ENCODE measurements at places on chromosomes 7 and 10.
A peak's percentile ranks its signal among the peaks of the same experiment; 100 is the strongest.

DNA sequence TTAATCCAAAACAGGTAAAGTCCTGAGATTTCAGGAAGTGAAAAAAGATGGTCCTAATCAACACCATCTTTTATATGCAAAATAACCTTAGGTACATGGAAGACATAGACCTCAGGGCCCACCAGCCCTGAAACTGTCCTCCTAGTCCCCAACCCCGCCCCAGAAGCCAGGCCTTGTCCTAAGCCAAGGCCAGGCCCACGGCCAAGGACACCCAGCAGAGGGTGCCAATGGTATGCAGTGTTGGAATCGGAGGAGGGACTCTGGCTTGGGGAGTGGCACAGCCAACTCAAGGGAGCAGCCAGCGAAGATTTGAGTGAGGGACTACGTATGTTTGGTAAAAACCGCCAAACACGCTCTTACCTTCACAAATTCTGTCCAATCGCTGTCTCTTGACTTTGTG, 96.7 kb downstream of the ZRANB1 start:
- DNase-seq: no peak

DNA sequence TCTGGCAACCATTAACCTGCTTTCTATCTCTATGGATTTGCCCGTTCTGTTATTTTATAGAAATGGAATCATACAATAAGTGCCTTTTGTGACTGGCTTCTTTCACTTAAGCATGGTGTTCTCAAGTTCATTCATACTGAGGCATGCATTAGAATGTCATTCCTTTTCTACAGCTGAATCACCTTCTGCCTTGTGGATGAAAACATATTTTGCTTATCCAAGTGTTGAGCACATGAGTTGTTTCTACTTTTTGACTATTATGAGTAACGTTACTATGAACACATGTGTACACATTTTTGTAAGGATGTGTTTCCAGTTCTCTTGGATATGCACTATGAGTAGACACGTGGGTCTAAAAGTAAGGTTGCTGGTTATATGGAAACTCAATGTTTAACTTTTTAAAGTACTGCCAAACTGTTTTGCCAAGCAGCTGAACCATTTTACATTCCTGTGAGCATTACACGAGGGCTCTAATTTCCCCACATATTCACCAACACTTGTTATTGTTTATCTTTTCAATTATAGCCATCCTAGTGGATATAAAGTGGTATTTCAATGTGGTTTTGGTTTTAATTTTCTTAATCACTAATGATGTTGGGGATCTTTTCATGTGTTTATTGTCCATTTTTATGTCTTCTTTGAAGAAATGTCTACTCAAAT, 241.3 kb downstream of the FANK1 start:
- no peak for DNase-seq

DNA sequence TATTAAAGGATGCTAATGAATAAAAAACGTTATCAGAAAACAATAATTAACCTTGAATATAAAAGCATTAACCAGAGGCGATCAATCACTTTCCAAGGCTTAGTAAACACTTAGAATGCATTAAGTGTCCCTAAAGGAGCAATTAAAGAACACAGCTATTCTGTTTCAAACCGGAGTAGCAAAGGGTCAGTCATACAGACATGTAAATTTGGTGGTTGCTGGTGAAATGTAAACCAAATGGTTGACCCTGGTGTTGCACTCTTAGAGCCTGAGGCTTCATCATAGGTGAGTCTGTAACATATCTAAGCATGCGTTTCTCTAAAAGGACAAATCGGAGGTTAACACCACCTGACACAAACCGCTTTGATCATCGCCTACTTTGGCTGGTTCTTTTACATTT, 1280.1 kb downstream of the TYW1 start:
- no peak for DNase-seq

- no peak for DNase-seq
These were observed 80.8 kb downstream of the PPP1R17 start for GRCh38 chr7:31767686-31768358.

GRCh38 chr10:73872190-73872710, 2.1 kb downstream of the CAMK2G start:
- no peak for DNase-seq

GRCh38 chr10:78505657-78506056, 472.0 kb downstream of the RPS24 start:
- no peak for DNase-seq

GRCh38 chr7:28984217-28984616, 26.1 kb upstream of the TRIL start:
- DNase-seq: no peak

DNA sequence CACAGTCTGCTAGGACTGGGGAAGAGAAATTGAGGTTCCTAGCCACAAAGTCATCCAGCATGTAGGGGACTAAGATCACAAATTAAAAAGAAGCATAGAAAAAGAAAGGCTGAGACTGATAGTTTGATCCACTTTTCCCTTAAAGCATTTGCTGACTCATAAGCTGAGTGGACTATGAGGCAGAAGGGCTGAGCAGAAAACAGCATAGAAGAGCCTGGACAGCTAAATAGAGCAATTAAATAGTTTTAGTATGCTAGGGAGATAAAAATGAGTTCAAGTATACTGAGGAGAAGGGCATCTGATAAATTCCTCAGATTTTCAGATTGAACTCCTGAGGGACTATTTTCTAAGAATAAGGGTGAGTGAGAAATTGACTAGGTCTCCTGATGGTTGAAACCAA, 155.9 kb upstream of the EGR2 start:
- DNase-seq: no peak

DNA sequence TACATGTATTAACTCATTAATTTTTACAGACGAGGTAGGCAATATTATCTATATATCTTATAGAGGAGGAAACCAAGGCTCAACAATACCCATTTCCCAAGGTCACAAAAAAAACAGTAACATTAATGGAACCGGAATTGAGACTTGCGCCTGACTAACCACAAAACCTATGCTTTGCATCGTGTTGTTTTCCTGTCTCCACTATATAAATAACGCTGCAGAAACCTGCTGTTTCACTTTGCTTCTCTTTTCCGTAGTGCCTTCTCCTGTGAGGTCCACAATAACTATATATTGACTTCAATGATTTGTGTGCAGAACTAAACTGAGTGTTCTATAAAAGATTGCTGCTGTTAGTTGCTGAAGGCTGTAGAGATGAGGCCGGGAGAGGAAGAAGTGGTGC, 97.7 kb upstream of the RPA3 start:
- DNase-seq: no peak

- DNase-seq: no peak
These were observed 55.5 kb upstream of the LRGUK start for GRCh38 chr7:134071355-134072331.

- DNase-seq: no peak
These were observed 49.7 kb downstream of the PALD1 start for GRCh38 chr10:70528314-70528713.

- no peak for DNase-seq
These were observed 876 bp upstream of the PIK3AP1 start for GRCh38 chr10:96721207-96721572.

DNA sequence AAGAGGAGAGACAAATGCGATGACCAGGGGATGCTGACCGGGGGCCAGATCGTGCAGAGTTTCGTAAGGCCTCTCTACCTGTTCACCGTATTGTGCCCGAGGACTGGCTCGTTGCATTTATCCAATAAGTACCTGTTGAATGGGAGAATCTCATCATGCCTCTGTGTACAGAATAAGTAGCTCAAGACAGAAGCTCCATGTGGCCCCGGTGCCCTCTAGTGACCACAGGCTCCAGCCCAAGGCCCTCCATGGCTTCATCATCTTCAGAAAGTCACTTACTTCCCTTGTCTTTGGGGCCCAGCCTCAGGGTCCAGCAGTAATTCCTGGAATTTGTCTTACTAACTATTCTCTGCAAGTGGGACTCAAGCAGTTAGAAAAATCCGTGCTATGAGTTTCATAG, 151.0 kb downstream of the CHN2 start:
- DNase-seq: peak; percentile 34

DNA sequence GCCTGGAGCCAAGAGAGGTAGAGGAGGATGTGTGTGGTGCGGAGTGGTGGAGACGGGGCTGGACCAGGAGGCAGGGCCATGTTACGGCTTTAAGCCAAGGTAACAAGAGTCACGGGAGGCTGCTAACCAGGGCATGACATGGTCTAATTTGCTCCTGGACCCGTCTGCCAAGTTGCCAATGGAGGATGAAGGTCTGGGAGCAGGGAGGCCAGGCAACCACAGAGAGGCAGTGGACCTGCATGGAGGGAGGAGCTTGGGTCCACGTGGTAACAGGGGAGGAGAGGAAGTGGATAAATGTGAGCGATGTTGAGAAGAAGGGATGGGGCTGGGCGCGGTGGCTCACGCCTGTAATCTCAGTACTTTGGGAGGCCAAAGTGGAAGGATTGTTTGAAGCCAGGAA, 31.0 kb downstream of the SRRM3 start:
- DNase-seq: no peak

Data from cerebellar nuclear complex (tissue), 1 donor.